GM19239 (cell line): ENCODE measurements at places on chromosomes 4 and X.

- no peak for DNase-seq
Observed at GRCh38 chr4:58983887-58984286, 1873.7 kb upstream of the IGFBP7 start.

DNA sequence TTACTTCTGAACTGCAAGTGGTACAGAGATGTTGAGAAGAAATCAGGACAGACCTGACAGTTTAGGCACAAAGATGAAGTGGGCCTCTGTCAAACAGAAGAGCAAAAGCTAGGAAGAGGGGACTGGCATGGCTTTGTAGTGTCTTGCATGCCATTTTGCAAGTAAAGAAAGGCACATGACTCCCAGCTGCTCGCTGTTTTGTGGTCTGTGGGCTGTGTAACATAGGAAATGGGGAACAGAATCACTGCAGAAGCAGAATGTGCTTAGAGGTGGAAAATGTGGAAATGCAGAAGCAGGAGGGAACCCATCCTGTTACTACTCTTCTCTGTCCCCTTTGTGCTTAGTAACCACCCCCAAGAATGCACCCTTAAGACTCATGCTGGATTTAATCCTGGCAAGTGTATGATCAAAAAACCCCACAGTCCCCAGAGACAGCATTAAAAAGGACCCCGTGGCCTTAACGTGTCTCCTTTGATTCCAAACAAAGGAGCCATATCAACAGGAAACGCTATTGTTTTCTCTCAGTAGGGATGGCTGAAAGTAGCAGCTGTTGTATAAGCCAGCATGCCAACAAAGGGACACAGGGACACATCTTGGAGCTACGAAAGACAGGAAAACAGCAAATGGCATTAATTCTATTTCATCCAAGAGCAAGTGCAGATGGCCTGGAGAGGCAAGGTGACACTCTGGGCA is 177.6 kb upstream of the GLRA2 start:
- DNase-seq = no peak

DNA sequence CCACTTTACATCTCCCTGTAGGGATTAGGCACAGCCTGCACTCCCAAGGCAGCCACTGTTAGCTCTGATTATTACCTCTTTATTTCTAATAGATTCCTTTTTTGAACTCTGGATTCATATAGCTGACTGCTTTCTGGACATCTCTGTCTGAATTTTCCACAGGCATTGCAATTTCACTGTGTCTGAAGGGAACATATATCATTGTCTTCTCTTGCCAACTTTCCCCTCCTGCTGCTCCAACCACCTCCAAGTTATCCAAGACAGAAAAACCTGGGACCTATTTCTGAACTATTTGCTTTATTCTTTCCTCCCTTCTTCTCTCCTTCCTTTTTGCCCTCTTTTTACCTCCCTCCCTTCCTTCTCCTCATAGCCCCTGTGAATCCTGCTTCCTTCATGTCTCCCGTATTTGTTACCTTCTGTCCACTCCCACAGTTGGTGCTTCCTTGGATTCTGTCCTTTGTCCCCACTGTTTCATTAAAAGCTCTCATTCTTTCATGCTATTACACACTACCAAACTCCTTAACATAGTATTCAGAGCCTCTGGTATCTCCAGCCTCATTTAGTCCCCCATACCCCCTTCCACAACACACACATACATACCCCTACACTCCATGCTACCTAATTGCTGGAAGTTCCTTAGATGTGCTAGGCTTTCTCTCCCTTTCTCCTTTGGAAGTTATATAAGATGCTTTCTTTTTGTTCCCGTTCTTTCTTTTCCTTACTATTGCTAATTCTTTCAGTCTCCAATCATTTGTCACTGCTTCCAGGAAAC is 34.7 kb downstream of the FGF2 start:
- DNase-seq = no peak

DNA sequence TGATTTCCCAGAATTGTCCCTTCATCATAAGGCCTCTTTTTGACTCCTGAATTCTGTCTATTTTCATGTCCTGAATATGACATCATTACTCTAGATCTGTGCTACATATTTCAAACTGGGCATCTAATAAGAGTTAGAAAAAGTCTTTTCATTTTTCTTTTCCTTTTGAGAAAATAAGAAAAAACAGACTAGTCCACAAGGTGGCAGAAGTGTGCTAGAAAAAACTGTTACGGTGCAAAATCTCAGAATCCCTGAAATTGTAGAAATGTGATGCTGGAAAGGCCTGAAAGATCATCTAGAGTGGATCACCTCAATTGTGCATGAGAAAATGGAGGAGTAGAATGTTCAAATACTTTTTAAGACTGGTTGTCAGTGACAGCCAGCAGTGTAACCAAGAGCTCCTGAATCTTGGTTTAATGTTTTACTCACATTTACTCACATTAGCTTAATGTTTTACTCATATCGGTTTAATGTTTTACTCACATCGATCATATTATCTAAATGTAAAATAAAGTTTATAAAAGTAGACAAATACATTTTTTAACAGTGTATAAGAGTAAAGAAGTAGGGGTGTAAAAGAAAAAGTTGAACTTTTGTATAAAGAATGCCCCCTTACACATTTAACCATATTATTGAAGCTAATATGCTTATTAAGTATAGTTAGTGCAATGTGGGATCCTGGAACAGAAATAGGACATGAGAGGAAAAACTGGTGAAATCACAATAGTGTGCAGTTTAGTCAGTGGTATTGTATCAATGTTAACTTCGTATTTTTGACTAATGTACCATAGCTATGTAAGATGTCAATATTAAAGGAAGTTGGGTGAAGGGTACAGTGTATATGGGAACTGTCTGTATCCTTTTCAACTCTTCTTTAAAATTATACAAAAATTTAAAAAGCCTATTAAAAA is 15.2 kb downstream of the ASB11 start:
- DNase-seq = no peak

GRCh38 chrX:82961129-82961528 is 547.0 kb upstream of the POU3F4 start:
- no peak for DNase-seq

DNA sequence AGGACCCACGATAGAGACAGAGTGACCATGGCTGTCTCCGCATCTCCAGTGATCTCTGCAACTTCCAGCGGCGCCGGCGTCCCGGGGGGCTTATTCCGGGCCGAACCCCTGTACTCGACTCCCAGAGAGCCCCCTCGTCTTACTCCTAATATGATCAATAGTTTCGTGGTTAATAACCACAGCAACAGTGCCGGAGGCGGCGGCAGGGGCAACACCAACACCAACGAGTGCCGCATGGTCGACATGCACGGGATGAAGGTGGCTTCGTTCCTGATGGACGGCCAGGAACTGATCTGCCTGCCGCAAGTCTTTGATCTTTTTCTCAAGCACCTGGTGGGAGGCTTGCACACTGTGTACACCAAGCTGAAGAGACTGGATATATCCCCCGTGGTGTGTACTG is 343 bp downstream of the DACH2 start:
- DNase-seq = no peak

DNA sequence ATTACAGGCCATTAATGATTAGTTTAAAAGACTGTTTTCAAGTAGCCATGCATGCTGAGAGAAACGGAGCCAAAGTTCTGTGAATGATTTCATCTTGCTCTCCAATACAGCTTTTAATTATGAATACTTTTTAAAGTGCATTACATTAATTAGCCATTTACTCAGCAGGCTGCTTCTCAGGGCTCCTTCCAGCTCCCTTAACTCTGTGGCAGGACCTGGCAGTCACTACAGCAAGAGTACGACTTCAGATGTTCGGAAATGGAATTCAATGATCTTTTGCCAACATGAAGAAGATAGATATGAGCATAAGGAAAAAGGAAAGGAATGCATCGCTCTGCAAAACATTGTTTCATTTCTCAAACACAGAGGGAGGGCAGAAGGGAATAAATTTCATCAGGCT is 987.2 kb downstream of the PDHA2 start:
- DNase-seq = no peak

DNA sequence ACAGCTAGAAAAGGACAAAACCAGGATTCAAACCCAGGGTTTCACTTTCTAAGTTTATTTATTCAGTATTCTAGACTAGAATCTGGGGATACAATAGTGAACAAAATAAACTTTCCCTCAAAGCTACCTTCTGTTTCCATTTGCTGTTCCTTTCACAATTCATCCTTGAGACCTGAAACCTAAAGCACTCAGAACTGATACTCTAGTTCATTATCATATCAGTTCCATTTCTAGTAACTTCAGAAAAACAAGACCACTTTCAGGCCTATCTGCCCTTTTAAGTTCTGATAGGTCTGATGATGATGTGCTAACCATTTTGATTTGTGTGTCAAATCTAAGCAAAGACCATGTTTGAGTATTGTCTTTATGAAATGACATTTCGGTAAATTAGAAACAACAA is 7.8 kb upstream of the XK start:
- DNase-seq = no peak

DNA sequence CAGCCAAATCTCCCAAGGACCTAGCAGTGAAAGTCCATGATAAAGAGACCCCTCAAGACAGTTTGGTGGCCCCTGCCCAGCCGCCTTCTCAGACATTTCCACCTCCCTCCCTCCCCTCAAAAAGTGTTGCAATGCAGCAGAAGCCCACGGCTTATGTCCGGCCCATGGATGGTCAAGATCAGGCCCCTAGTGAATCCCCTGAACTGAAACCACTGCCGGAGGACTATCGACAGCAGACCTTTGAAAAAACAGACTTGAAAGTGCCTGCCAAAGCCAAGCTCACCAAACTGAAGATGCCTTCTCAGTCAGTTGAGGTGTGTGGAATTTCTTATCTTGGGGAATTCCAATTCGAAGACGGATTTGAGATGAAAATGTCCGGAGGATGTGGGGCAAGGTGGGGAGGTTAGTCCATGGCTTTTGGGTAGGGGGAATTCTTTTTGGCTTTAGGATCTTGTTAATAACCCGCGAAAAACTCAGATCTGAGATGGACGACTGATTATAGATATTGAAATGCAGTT is 112.5 kb downstream of the AFF1 start:
- no peak for DNase-seq

- DNase-seq = no peak
Observed at GRCh38 chr4:128477540-128477939, 189.9 kb upstream of the PGRMC2 start.

- no peak for DNase-seq
Observed at GRCh38 chr4:54877006-54877405, 219.2 kb downstream of the KIT start.

GRCh38 chr4:72984351-72984750 is 85.2 kb downstream of the COX18 start:
- no peak for DNase-seq

- no peak for DNase-seq
Observed at GRCh38 chrX:17744896-17745523, 7.7 kb downstream of the SCML1 start.

- DNase-seq = no peak
Observed at GRCh38 chr4:184481544-184481943, 7.2 kb upstream of the IRF2 start.

GRCh38 chr4:6910340-6910959 is 824 bp downstream of the TBC1D14 start:
- DNase-seq = no peak

DNA sequence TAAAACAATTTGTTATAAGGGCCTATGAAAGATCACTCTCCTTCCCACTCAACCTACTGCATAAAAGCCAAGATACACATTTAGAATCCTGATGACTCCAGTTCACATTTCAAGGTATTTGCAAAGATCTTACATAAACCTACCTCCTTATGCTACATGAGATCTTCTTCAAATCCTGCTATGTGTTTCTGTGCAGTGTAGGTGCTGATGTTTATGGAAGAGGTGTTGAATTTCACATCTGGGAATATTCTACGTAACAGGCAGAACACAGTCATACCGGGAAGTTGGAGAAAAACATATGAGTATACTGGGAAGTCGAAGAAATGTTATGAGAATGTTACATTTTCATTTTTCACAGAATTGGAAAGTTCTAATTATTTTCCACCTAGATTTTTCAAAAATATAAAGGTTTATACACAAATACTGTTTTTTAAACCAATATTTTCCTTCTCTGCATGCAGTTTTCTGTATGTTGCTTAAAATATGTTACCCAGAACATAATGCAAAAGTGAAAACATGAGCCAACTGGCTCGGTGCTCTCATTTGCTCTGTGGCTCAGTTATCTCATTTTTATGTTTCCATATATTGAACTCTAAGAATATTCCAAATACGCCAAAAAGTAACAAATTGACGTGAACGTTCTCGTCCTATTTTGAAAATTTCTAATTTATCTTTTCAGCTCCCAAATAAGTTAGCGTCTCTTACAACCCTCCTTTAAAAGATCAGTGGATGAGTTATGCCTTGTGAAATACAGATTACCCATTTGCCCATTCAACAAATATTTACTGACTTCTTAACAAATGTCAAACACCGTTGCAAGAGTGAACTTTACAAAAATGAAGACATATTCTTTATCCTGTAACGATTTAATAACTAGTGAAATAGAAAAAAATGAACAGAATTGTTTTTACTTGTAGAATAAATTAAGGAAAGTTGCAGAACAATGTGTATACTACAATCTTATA is 899.3 kb downstream of the STIM2 start:
- no peak for DNase-seq

- no peak for DNase-seq
Observed at GRCh38 chr4:8647626-8648025, 55.1 kb downstream of the CPZ start.

DNA sequence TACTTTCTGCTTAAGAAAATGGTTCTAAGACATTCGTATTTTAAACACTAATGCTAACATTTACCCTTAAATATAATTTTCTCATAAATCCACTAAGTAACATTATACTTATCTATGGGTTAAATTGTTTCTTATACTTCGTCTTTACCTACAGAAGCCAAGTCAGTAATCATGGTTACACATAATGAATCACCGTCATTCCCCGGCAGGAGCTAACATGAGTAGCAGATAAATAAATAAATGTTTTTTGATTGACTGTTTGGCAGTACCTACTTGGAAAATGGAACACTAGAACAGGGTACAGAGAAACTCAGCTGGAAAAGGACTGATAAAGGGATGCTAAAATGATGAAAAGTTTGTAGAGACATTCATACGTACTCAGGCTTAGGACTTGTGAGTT is 430.4 kb downstream of the ACTRT1 start:
- no peak for DNase-seq

- DNase-seq = no peak
Observed at GRCh38 chr4:76283900-76284299, 22.6 kb upstream of the STBD1 start.

DNA sequence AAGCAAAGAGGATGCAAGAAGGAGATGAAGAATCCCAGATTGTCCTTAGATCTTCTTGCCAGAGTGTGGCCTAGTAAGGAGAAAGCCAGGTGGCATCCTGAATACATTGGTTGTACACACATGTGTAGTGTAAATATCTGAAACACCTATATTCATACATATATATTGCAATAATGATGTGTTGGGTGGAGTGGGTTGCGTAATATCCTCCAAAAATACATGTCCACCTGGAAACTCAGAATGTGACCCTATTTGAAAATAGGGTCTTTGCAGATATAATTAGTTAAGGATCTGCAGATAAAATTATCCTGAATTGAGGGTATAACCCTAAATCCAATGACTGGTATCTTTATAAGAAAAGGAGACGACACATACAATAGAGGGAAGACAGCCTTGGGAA is 216.3 kb downstream of the NLGN4X start:
- DNase-seq = no peak

- DNase-seq = no peak
Observed at GRCh38 chr4:126888968-126889367, 743.8 kb upstream of the INTU start.

- no peak for DNase-seq
Observed at GRCh38 chrX:15973299-15973698, 118.7 kb upstream of the AP1S2 start.
